ENCODE measurements at places on chromosomes 11 and 22.

DNA sequence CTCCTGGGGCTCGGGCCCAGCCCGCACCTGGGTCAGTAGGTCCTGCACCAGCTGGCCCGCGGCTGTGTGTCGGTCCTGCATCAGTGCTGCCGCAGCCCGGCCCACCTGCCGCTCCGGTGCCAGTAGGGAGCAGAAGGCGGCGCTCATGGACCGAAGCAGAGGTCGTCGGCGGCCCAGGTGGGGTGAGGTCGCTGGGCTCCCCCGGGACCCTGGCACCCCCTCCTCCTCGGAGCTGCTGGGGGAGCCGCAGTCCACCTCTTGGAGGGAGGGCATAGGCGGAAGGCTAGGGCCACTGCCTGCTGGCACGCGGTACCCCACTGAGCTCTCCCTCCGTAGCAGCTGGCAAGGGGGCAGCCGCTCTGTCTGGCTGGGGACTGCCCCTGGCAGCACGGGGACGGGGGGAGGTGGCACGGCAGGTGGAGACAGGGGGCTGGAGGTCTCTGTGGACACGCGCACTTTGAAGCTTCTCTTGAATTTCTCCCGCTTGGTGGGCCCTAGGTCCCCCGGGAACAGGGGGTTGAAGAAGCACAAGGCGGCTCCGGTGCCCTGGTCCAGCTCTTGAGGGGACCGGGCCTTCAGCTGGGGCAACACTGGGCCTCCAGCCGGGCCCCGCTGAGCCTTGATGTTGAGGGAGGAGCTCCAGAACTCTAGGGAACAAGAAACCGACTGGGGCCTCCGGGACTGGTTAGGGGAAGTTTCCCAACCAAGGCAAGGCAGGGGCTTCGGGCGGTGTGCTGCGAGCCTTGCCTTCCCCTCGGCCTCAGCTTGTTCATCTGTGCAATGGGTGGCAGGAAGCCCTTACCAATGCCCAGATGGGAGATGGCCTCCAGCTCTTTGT, 1.4 kb downstream of the RIN1 start:
- no peak for DNase-seq

GRCh38 chr11:122189229-122189628, 73.2 kb upstream of the BLID start:
- DNase-seq: no peak

- no peak for DNase-seq
Observed at GRCh38 chr22:22895776-22896445, 8.3 kb downstream of the IGLL5 start.

DNA sequence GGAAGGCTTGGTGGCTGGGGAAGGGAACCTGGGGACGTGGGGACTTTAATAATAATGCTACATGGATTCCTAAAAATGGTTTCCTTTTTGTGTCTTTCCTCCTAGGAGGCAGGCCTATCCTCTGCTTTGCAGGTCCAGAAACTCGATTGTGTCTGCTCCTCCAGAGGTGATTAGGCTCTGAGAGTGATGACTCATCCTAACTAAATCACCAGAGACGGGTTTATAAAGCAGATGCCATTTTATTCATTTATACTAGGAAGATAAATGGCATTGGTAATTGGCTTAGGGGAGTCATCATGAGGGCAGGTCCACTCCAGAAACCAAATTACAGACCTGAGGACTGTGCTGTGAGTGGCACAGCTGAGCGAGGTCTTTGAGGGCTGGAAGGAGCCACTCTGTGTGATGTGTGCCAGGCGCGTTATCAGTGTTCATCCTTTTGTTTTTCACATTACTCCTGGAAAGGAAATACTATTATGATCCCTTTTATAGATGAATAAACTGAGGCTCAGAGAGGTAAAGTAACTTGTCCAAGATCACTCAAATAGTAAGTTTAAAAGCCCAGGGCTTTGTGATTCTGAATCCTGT, 7.1 kb downstream of the NLRX1 start:
- no peak for DNase-seq

DNA sequence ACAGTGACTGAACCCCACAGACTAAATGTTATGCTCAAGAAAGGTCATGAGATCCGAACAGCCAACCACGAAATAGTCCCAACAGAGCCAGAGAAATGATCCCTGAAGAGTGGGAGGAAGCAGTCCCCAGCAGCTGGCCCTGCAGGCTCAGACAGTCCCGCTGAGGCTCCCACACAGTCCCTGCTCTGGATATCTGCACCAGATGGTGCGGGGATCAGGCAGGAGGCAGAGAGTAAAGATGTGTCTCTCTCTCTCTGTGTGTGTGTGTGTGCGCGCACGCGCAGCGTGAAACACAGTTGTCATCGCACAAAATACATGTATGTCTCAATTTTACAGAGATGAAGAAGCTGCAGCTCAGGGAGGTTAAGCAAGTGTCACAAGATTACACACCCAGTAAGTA, 27.9 kb downstream of the GUCY1A2 start:
- DNase-seq: no peak

GRCh38 chr22:20383538-20383937, 10.4 kb upstream of the ZNF74 start:
- DNase-seq: no peak

GRCh38 chr11:132920451-132921096, 611.7 kb downstream of the OPCML start:
- DNase-seq: no peak

DNA sequence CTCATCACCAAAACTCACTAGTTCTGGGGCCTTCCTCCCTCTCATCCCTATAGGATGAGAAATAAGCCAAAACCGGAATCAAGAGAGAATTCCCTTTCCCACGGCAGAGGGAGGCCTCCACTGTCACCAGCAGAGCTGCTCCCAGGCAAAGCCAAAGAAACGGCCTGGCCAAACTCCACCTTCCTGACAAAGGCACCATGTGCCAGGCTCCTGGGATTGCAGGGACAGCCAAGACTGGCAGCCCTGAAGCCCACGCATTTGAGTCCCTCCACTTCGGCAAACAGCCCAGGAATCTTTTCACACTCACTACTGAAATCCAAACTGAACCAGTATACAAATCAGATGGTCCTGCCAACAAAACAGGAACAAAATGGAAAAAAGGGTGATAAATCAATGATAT, 6.1 kb downstream of the SMCO4 start:
- no peak for DNase-seq

DNA sequence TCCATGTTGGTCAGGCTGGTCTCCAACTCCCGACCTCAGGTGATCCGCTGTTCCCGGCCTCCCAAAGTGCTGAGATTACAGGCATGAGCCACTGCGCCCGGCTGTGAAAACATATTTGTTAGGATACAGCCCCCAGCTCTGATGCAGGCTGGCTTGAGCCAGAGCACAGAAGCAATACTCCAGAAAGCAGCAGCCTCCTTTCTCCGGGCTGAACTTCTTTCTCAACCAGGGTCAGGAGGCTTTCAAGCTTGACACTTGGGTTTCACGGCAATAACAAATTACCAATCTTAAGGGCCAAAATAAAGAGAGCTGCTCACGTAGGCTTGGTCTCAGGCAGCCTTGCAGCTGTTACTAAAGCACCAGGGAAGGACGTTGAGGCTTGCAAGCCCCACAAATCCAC, 10.8 kb upstream of the CECR2 start:
- no peak for DNase-seq

DNA sequence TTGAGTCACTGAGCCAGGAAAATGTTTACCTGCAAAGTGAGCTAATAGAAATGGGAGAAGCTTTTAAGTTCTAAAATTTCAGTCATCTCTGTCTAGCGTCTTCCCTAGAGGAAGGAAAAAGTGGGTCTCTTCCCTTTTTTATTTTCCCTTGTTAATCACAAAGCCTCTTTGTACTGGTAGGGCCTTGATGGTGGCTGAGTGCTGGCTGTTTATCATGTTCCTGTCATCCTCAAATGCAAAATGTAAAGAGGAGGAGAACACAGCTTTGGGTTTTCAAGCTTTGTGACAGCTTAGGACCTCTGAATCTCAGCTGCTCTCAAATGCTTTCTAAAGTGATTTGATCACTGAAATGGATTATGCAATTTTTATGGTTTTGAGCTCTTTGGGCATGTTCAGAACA, 222.0 kb downstream of the TMEM135 start:
- DNase-seq: no peak

- DNase-seq: no peak
Observed at GRCh38 chr22:21832291-21833290, 34.9 kb downstream of the MAPK1 start.

GRCh38 chr11:117074119-117074518, 24.1 kb downstream of the SIK3 start:
- no peak for DNase-seq

- DNase-seq: no peak
Observed at GRCh38 chr11:29389793-29390192, 627.0 kb downstream of the KCNA4 start.

- no peak for DNase-seq
Observed at GRCh38 chr22:46737976-46738646, at the start of gene CERK. CERK (minus strand) TSS chr22:46738252; CDS start chr22:46738148, 104 bp downstream.

GRCh38 chr22:39631381-39632286, 61.1 kb downstream of the CACNA1I start:
- DNase-seq: no peak

DNA sequence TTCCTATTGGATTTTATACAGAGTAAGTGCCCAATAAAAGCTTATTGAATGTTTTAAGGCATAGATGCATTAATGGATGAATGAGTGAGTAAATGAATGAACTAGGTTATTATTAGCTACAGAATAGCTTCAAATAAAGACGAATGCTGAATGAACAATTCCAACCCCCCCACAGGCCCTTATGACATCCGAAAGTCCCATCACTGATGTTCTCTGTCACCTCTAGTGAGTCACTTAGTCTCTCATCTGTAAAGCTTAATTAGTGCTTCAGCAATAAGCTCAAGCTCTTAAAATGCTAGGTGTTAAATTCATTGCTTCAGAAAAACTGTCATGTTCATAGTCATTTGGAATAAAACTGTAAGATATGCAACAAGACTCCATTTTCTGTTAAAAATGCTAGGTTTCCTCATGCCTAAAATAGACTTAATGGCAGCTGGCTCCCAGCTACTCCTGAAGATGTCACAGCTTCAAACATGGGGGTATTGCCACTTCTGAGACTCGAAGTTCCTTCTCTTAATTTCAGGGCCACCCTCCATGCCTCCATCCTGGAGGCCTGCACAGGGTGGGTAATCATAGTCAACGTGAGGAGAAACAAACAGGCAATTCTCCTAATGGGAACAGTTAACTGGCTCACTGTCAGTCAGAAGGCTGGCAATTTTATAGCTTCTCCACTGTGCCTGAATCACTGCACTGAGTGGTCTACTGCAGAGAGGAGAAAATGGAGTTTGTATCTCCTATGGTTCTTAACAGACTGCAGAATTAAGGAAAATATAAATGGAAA, 355.0 kb upstream of the CTSC start:
- DNase-seq: no peak

DNA sequence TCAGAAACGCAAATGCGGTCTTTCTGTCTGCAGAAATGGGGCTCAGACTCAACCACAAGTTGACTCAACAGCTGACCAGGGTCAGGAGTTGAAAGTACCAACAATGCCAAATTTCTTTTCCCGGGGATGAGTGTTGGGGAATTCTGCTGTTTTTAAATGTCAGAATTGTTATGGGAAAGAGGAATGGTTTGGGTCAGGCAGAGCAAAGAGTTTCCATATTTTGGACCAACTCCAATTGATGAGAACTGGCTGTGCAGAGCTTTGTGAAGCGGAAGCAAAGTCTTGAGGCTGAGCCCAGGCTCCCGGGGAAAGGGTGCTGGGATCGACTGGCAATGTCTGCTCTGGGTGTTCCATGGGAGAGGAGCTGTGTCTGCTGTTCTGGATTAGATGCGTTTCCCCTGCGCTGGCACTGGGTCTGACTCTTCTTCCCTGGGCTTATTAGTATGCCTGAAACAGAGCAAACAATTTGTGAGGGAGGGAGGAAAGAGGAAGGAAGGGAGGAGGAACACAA, 36.2 kb downstream of the TXN2 start:
- DNase-seq: no peak

DNA sequence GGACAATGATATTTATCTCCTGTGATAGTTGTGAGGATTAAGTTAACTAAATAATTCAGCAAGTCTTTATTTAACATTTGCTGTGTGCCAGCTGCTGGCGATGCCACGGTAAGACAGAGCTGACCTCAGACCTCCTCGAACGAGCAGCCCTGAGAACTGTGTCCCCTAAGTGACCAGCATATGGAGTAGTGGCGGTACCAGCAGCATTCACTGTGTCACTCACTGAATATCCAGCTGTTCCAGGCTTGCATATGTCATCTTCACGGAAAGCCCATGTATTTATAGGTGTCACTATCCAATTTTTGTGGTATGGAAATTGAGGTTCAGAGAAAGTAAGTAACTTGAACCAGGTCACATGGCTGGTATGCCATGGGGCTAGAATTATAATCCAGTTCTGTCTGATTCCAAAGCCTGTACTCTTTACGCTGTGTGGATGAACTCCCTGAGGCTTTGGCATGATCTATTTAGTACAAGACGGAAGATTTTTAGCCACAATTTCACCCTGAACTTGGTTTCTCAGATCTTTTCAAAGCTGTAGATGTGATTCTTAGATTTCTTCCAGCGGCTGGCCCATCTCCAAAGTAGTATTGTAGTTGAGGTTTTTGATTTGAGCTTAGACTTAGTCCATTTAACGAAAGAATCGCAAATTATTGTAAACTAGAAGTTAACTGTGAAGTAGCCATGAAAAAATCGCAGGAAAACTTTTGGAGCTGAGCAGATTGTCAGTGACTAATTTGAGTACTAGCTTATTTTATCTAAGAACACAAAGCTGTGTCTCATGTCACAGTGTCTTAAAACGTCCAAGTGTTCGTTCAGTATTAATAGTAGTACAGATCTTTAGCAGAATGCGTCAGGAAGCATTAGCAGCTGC, 49.4 kb upstream of the MYO18B start:
- DNase-seq: no peak

GRCh38 chr11:55342901-55343300, at the start of gene OR4A16:
OR4A16 (plus strand) TSS chr11:55343201; CDS start chr11:55343201, 0 bp downstream.
- no peak for DNase-seq

GRCh38 chr22:17541476-17541875, 21.8 kb upstream of the SLC25A18 start:
- peak; percentile 2 for DNase-seq

- no peak for DNase-seq
Observed at GRCh38 chr22:23884140-23884539, 10.0 kb upstream of the MIF start.

DNA sequence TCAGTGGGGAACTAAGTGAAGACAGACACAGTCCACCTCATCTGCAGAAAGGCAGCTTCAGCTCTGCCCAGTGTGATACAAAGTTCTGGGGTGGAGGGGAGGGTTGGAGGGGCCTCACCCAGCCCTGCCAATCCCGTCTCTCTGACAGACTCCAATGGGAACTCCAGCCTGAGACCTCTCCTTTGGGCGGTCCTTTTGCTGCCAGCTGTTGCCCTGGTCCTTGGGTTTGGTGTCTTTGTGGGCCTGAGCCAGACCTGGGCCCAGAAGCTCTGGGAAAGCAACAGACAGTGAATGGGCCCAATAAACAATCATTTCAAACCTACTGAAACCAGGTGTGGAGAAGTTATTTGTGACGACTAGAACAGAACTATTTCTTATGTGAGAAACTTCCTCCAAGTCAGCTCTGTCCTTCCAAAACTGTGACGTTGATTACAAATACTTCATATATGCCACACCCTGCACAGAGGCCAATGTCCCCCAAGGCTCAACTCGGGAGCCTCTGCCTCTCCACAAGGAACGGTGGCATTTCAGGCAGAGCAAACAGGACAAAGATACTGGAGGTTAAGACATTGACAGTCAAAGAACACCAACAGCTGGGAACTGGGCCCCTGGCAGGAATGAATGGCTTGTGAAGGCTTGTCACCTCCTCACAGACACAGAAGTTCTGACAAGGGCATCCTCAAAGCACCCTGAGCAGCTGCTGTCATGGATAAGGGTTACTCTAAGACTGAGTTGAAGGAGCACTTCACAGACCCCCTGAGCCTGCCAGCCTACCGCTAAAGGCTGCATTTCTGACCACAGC, 8.2 kb downstream of the ZP1 start:
- no peak for DNase-seq

GRCh38 chr11:8785998-8786397, 103.4 kb downstream of the RPL27A start:
- DNase-seq: no peak

GRCh38 chr22:21712751-21713427, 22.7 kb downstream of the YPEL1 start:
- peak; percentile 32 for DNase-seq
